ENCODE measurements at places on chromosomes 12 and 14.
A peak's percentile ranks its signal among the peaks of the same experiment; 100 is the strongest.

DNA sequence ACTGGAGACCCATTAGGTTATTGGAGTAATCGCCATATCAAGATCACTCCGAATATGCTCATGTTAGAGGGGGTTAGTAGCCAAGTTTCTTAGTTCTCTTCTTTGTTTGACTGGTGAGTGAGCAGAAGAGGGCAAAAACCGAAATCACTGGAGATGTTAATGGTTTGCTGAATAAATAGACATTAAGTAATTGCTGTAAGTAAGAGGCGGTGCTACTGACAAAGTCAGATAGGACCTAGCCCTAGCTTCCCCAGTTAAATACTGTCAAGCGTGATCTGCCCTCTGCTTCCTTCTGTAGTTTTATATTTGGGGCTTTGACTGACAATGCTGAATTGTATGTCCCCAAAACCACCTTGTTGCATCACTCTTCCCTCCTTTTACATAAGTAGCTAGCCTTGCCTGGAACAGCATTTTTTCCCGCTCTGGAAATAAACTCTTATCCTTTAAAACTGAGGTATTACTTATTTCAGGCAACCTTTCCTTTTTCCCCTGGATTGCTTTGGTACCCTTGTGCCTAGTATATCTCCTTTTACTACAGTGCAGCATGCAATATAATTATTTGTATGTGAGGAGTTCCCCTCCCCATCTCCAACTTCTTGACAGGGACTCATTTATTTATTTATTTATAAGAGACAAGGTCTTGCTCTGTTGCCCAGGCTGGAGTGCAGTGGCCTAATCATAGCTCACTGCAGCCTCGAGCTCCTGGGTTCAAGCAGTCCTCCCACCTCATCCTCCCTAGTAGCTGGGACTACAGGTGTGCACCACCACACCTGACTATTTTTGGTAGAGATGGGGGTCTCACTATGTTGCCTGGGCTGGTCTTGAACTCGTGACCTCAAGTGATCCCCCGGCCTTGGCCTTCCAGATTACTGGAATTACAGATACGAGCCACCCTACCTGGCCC is 1.4 kb downstream of the SNRPF start:
- DNase-seq, result no peak

GRCh38 chr12:3091038-3091319 is 13.8 kb downstream of the TSPAN9 start:
- DNase-seq, result no peak

DNA sequence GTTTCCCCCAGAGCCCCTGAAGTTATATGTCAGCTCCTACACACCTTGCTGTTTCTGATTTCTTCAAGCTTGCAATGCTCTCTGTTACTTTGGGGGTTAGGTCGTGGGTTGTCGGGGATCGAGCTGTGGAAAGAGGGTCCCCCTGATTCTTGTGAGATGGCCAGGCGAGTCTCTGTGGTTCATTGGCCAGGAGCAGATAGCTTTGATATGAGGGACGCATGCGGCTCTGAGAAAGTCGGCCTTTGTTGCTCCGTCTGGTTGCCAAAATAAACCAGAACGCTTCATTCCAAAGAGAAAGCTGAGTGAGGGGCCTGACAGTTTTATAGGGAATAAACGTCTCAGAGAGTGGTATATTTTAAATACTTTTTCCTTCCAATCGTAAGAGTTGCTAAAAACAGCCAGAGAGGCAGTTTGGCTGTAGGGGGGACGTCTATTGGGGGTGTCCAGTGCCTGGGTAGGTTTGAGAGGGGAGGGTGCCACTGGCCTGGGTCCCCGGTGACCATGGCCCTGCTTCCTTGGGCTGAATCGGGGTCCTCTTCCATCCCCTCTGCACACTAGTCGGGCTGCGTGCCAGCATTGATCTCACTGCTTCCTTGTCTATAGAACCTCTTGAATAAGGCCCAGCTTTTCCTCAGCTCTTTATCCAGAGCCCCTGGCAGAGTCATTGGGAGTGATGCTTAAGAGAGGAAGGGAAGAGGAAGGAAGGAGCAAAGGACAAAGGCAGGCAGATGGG is 18.9 kb downstream of the CCND2 start:
- DNase-seq, result no peak

GRCh38 chr12:3532931-3533702 is 42.1 kb downstream of the PRMT8 start:
- no peak for DNase-seq

DNA sequence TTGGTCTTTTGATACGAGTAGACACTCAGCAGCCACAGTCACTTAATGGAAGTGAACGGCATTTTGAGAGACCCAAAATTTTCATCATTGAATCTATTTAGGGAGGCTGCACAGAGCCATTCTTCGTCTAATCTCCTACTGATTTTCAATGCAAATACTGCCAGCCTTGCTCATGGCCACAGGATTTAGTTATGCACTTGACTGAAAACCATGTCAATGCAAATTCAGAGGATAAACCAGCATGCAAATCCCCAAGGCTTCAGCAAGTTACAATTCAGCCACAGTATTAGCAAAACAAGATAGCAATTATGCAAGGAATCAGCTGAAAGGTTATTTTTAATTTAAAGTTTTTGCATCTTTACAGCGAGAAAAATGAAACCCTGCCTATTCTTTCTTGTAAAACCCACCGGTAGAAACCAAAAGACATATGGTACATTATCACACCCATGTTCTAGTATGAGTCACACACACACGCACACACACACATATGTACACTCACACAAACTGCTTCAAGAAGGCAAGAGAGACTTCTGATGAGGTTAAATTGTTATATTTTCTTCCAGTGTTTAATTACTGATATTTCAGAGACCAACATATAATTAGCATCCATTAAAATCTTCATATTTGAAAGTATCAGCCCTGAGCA is 985.3 kb upstream of the FLRT2 start:
- DNase-seq, result no peak

GRCh38 chr12:87678453-87678852 is 350.7 kb downstream of the C12orf50 start:
- DNase-seq, result no peak

DNA sequence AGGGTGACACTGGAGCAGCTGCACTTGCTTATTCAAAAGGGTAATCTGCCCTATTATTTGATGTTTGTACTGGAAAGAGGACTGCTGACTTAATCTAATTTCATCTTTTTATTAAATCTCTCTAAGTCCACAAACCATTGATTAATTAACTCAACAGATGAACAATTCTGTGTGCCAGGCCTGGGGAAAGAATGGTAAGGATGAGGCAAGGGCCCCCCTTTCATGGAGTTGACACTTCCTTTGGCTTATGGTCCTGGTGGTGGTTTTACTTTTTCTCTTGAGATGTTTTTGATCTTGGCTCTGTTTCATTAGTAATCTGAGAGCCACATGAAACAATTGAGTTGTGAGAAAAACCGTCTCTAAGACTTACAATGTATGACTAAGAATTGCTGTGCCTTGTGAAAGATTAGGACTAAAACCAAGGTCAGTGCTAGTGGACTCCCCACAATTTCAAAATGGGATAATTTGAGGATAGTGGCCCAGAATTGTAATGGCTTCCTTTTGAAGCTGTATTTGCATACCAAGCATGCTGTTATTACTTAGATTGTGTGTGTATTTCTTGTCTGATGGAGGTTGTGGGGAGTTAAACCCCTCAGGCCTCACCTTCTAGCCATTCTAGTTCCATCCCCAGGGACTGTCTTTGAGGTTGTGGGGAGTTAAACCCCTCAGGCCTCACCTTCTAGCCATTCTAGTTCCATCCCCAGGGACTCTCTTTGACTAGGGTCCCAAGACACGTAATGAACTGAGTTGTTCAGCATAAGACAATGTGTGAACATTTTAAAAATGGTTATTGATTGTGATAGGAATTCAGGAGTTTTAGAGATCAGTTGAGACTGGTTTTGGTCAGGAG is 52.5 kb upstream of the EVL start:
- no peak for DNase-seq

DNA sequence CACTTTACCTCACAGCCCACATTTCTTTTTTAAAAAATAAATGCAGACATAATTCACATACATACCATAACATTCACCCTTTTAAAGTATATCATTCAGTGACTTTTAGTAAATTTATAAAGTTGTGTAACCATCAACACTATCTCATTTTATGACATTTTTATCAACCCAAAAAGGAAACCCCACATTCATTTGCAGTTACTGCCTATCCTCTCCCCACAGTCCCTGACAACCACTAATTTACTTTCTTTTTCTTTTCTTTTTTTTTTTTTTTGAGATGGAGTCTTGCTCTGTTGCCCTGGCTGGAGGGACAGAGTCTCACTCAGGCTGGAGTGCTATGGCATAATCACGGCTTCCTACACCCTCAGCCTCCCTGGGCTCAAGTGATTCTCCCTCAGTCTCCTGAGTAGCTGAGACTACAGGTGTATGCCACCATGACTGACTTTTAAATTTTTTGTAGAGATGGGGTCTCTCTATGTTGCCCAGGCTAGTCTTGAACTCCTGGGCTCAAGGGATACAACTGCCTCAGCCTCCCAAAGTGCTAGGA is 1.5 kb upstream of the EP400 start:
- DNase-seq, result no peak

- DNase-seq, result peak; percentile 75
Observed at GRCh38 chr14:73728717-73729330, 14.6 kb upstream of the PNMA1 start.

GRCh38 chr12:119274636-119275065 is 59.9 kb upstream of the CCDC60 start:
- no peak for DNase-seq

- no peak for DNase-seq
Observed at GRCh38 chr12:109567296-109567695, 6.0 kb downstream of the MMAB start.

DNA sequence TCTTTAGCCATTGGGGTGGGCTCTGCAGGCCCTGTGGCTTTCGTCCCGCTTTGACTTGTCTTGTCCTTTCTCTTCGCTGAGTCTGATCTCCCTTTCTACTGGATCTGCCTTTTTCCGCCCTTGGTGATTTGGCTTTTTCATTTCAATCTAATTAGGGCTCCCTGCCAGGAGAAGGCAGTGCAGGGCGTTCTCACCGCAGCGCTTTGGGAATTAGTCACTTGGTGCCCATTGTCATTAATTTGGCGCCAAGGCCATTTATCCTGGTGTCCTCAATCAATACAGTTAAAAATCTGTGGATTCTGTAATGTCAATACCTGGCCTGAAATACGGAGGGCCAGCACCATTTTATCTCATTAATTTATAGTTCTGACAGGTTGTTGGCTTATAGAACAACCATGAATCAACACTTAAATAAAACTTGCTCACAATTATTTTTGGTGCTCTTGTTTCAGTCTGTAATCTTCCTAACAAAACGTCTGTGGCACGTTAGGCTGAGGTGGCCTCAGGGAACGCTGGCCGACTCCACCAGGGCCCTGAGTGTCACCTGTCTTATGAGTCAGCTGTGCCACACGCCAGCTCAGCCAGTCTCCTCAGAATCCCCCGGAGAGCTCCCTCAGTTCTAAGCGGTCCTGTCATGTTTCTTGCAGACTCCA is 115.7 kb downstream of the BEGAIN start:
- DNase-seq, result no peak

DNA sequence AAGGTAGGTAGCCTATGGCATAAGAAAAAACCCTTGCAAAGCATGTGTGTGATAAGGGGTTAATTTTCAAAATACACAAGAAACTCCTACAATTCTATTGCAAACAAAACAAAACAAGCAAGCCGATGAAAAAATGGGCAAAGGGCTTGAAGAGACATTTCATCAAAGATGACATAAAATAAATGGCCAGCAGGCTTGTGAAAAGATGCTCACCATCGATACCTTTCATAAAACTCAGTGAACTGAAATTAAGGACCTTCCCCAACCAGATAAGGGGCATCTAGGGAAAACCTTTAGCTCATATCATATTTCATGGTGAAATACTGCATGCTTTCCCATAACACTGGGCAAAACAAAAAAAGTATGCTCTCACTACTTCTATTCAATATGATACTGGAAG is 131.2 kb downstream of the PPM1H start:
- no peak for DNase-seq

GRCh38 chr12:47356129-47356700 is 276.5 kb upstream of the AMIGO2 start:
- DNase-seq, result peak; percentile 23

- DNase-seq, result no peak
Observed at GRCh38 chr12:56581418-56582145, 48.5 kb downstream of the BAZ2A start.

GRCh38 chr14:35140718-35141581 is 18.6 kb downstream of the PRORP start:
- no peak for DNase-seq

DNA sequence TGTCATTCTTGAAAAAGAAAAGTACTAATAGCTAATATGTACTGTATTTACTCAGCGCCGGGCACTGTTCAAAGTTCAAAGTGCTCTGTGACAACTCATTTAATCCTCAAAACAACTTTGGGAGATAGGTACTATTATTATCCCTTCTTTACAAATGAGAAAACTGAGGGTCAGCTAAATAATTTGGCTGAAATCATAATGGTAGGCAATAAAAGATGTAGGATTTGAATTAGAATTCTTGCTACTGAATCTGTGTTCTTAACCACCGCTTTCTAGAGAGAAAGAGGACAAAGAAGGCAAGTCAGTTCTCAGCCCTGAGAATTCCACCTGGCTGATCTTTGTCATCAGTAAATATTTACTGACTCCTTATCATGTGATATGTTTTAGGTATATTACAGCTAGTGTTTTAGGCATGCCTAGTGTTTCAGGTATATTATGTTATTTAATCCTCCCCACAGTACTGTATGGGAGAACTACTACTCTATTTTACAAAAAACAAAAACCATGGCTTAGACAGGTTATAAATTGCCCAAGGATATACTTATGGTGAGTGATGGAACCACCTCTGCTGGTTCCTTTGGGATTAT is 205.7 kb upstream of the GZMB start:
- no peak for DNase-seq
